AG20443 (cell line): ENCODE measurements at places on chromosomes 16 and 17.

- DNase-seq = peak; percentile 74
Measured at GRCh38 chr17:34248511-34249024, 6.5 kb upstream of the CCL2 start.

GRCh38 chr16:56603589-56603988 is 4.8 kb upstream of the MT2A start:
- no peak for DNase-seq

DNA sequence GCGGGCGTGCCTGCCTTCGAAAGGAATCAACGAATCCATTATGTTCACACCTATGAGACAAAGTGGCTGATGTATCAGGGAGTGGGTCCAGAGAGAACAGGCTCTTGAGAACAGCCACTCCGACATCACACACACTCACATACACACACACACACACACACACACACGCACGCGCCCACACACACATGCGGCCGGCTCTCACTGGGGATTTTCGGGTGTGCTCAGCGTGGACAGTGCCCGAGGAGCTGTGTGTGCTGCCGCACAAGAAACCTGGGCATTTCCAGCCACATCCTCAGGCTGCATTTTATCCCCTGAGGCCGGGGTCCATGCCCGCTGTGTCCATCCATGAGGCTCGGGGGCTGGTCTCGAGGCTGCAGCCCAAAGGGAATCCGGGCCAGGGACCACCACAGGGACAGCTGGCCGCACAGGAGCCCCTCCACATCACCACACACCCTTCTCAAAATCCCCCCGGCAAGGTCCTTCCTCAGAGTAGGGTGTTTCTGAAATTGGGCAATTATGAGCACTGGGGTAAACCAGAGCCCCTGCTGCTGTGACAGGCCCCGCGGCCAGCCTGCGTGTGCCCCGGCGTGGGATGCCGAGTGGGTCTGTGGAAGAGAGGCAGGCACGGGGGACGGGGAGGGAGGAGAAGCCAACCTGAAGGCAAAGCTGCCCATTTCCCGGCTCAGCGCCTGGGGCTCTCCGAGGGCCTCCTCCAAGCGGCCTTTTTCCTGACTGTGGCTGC is 24.8 kb downstream of the MRM3 start:
- no peak for DNase-seq

DNA sequence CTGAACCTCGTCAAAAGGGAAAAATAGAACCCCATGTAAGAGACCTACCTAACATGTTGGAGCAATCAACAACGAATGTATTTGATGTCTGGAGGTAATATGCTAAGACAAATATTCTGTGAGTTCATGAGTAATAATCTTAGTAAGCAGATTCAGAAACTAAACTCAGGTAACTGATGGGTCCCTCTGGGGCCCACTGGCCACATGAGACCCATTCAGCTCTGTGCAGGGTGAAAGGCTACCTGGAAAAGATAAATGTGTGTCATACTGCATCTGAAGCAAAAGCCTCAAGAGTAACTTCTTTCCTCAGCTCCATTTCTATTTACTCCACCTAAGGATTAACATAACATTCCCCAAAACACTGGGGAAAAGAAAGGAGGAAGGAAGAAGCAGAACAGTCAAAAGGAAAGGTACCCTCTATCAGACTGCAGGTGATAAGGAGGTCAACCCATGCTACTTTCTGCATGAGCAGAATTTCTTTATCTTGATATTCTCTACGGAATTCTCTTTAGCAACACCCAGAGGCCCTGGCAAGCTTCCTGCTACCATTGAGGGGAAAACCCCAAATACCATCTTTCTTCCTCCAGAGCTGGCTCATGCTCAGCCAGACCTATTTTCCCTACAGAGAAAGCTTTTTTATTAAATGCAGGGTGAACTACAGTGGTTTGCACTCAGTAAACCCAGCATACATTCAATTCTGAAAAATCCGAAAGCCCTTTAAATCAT is 37.7 kb upstream of the ABCA6 start:
- peak; percentile 27 for DNase-seq

DNA sequence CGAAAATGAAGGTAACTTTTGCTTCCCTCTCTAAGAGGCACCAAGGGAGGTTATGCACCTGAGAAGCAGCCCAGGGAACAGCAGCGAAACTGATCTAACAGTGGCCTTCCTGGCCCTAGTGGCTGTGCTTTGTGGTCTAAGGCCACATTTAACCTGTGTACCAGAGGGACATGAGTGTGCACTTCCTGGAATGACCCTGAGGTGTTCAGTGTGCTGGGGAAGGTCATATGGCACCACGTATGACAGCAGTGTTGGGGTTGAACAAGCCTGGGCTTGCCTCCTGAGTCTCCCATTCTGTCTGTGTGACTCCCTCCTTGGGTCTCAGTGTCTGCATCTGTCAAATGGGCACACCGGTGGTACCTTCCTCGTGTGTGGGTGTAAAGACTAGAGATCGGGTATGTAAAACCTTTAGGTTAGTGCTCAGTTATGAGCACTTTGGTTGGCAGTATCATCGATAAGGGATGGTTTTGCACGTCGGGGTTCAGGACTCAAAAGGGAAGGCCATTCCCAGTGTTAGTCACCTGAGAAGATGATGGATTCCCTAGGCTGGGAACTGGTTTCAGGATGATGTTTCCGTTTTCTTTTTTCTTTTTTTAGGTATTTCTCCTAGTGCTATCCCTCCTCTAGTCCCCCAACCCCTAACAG is 31.9 kb downstream of the PLCG2 start:
- DNase-seq = no peak

DNA sequence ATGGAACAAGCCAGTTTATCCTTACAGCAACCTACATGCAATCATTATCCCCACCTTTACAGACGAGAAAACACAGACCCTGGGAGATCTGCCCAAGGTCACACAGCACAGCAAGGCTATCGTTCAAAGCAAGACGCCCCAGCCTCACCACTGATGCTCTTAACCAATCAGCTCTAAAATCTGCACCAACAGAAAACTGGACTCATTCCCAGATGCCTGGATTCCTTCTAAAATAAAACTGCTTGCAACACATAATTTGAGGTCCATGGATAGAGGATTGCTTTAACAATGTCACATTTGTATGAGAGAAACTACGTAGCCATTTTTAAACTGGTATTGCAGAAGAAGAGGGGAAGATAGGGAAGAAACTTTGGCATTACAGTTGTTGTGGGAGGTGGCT is 6.8 kb downstream of the COTL1 start:
- DNase-seq = peak; percentile 27

GRCh38 chr17:74478420-74479100 is 12.1 kb downstream of the CD300A start:
- no peak for DNase-seq

DNA sequence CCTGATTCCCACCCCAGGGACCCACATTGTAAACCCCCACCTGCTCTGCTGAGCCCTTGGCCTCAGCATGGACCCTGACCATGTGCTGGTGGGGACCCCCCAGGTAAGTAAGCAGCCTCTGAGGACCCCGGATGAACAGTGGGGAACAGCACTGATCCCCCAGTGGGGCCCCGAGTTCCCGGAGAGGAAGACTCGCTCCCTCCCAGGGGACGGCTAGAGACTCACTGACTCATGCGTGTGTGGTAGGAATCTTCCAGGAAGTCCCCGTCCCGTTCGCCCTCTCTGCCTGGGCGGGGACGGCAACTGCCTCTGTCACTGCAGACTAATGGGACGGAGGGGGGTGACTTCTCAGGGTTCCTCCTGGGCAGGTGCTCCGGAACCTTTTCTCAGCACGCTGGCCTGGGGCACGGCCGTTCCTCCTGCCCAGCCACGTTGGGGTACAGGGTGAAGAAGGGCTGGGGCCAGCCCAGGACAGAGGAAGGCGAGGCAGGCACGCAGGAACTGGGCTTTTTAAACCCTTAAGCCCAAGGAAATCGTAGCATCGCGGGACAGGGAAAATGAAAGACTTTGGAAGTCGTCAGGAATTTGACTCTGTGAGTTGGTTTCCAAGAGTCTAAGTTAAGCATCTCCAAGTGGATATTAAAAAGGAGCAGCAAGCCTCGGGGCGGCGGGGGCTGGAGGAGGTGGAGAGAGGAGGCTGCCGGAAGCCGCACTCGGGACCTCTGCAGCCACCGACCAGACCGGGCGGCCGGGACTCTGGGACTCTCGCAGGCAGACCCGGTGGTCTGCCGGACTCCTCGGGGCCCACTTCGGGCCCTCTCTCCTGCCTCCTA is 178.7 kb downstream of the SEC14L1 start:
- DNase-seq = peak; percentile 85

- DNase-seq = peak; percentile 54
Measured at GRCh38 chr16:4501071-4501478, 24.9 kb downstream of the HMOX2 start.

- DNase-seq = peak; percentile 88
Measured at GRCh38 chr17:35747540-35748017, 5.5 kb downstream of the GAS2L2 start.

GRCh38 chr16:3542601-3543373 is 34.4 kb downstream of the NLRC3 start:
- no peak for DNase-seq

- DNase-seq = no peak
Measured at GRCh38 chr17:76076146-76076764, 1.7 kb downstream of the GALR2 start.

- no peak for DNase-seq
Measured at GRCh38 chr16:4113358-4114256, 2.6 kb downstream of the ADCY9 start.

- peak; percentile 14 for DNase-seq
Measured at GRCh38 chr16:65083164-65083857, 38.6 kb downstream of the CDH11 start.

GRCh38 chr17:71855010-71855409 is 265.8 kb upstream of the SOX9 start:
- DNase-seq = no peak

- DNase-seq = no peak
Measured at GRCh38 chr17:218432-219110, 37.1 kb upstream of the DOC2B start.

DNA sequence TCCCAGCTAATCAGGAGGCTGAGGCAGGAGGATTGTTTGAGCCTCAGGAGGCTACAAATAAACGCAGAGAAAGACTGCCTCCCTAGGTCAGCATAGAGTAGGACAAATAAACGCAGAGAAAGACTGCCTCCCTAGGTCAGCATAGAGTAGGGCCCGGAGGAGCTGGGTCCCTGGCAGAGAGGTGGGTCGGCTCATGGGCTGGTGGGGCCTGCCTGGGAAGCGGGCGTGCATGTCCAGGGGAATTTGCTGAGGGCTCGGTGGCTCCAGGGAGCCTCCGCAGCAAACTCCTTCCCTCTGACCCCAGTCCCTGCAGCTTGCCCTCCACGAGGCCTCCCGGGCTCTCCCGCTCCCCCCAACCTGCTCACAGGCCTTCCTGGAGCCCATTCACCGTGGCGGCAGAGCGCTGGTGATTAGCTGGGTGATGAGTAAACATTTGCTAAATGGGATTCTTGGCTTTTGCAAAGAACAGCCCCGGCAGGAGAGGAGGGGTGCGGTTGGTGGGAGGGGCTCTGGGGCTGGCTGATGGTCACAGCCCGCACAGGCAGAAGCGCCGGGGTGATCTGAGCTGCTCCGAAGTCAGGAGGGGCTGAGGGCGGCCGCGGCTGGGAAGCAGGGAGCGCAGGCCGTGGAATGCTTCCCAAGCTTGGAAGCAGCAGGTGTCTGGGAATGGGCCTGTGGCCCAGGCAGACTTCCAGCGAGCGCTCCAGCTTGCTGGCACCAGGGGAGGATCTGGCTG is 93.1 kb downstream of the RTN4RL1 start:
- peak; percentile 61 for DNase-seq

GRCh38 chr17:51046514-51047384 is 73.9 kb downstream of the SPAG9 start:
- DNase-seq = peak; percentile 82

DNA sequence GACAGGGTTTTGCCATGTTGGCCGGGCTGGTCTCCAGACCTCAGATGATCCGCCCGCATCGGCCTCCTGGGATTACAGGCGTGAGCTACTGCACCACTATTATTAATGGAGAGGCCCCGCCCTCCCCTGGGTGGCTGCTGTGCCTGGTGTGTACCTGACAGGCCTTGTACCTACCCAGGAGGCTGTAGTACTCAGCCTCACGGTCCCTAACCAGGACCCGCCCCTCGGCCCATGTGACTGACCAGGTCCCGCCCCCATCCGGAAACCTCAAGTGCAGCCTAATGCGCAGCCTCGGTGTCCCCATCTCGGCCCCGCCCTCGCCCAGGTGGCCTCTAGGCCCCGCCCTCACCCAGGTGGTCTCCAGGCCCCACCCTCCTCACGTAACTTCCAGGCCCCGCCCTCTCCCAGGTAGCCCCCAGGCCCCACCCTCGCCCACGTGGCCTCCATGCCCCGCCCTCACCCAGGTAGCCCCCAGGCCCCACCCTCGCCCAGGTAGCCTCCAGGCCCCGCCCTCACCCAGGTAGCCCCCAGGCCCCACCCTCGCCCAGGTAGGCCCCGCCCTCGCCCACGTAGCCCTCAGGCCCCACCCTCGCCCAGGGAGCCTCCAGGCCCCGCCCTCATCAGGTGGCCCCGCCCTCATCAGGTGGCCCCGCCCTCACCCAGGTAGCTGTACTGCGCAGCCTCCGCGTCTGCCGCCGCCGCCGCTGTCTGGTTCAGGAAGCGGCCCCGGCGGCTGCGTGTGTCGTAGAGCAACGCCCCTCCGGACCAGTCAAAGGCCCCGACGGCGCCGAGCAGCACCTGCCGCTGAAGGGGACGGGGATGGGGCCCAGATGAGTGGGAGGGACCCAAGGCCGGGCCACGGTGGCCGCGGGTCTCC is 31.0 kb downstream of the HASPIN start:
- peak; percentile 29 for DNase-seq

- no peak for DNase-seq
Measured at GRCh38 chr17:76200354-76200753, 39.9 kb downstream of the RNF157 start.

- DNase-seq = peak; percentile 60
Measured at GRCh38 chr17:58352596-58353388, 791 bp upstream of the SUPT4H1 start.

GRCh38 chr17:73096211-73096610 is 3.7 kb upstream of the SLC39A11 start:
- DNase-seq = no peak

DNA sequence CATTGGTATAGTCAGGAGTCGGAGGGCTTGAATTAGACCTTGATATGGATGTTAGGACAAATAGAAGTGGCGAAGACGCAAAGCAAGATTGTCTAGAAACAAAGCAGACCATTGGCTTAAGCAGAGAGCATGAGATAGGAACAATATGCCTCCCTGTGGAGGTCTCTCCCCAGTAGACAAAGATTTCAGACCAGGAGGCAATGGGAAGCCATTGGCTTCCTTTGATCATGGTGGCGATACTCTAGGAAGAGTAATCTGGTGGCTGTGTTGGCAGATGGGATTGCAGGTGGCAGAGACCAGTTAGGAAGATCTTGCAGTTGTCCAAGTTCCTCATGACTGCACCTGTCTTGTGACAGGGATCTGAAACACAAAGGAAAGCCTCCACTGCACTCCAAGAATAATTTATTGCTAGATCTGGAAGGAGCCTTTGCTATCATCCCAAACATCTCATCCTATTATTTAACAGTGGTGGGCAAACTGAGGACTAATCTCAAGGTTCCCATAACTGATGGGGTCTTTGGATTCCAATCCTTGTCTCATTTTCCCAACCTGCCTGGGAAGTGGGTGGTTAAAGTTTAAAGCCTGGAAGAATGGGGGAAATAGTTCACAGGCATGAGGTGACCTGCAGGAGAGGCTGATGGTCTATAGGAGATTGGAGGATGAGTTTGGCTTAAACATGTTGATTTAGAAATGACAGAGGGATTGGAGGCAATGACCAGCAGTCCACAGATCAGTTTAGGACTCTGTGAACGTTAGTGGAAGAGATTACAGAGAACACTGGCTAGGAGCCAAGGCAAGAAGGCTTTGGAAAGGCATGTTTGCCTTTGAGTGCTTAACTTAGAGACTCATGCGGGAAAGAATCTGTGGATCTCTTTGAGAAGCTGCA is 37.0 kb downstream of the HLF start:
- no peak for DNase-seq

- no peak for DNase-seq
Measured at GRCh38 chr16:2284797-2285576, 17.1 kb upstream of the RNPS1 start.

GRCh38 chr17:81713004-81713555 is 996 bp downstream of the SLC25A10 start:
- DNase-seq = no peak
